ENCODE measurements at places on chromosomes 6 and 20. TPM values are rescaled to one million over a fixed set of nuclear protein-coding genes. Genes with fewer than 3 reads are reported as not detected.

DUSP15 gene
- total RNA-seq, result 3.2 TPM

DNA sequence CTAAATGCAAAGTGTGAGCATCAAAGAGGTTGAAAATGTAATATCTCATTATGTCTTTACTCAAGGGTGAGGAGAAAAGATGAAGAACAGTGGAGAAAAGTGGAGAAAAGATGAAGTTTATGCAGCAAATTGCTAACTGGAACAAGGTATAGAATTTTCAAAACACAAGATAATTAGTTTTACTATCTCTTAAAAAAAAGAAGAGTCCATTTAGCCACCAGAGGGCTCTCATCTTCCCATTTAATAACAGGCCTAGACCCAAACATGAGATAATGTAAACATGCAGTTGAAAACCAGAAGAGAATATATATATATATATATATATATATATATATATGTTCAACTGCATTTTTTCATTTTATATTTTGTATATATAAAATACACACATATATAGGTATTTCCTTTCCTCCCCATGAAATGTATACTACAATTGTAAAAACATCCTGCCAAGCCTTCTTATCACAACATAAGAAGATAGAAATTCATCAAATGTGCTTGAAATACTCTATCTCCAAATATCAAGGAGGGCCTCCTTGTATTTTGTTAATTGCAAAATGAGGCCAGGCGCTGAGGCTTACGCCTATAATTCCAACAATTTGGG, 78.4 kb downstream of the ADTRP start:
- peak; percentile 70 for DNase-seq

DNA sequence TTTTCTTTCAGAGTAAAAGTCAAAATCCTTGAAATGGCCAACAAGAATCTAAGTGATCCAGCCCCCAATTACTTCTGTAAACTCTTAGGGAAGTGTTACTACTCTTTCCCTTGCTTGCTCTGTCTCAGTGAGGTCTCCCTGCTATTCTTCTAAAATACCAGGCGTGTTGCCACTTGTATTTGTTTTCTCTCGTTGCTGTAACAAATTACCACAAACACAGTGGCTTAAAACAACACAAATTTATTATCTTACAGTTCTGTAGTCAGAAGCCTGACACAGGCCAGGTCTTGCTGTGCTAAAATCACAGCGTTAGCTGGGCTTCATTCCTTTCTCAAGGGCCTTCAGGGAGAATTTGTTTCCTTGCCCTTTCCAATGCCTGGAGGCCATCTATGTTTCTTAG, 59.9 kb downstream of the HECA start:
- DNase-seq, result no peak

- no peak for DNase-seq
These were observed 152.7 kb downstream of the VEGFA start for GRCh38 chr6:43922426-43923375.

NKX2-2 gene
- total RNA-seq, result 2.6 TPM

BCAS4 gene
- 16.2 TPM for total RNA-seq

TFAP2C gene
- 7.5 TPM for total RNA-seq

PACSIN1 gene
- 0.20 TPM for total RNA-seq

PNLDC1 gene
- total RNA-seq, result not detected

GRCh38 chr20:51494241-51495110, 48.0 kb downstream of the NFATC2 start:
- DNase-seq, result no peak

- peak; percentile 77 for DNase-seq
These were observed 94.0 kb downstream of the RNGTT start for GRCh38 chr6:88869263-88870020.

CALHM6 gene
- 6.9 TPM for total RNA-seq

DNA sequence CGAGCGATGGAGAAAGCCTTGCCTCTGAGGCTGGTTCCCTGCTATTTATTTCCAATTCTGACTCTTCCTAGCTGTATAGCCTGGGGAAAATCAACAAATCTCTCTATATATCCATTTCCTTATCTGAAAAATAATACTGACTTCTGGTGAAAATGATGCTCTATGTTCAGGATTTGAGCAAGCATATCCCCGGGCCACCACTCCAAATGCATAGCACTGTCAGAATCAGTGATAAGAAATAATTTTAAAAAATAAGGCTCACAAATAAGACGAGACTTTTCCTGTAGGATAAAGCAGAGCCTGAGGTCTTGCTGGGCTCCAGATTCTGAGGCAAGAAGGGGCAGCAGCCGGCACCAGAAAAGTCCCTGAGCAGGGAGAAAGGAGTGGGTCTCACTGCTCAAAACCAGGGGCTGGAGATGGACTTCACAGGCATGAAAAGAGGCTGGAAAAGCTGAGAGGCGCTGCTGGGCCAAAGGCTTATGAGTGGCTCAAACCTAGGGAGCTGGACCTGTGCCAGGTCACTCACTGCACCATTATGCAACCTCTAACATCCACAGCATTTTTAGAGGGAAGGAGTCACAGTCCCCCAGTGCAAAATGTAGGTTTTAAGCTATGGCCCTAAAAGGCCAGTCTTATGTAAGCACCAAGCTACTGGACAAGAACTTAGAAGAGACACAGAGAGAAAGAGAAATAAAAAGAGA, 48.1 kb upstream of the SLC17A4 start:
- peak; percentile 18 for DNase-seq

DNA sequence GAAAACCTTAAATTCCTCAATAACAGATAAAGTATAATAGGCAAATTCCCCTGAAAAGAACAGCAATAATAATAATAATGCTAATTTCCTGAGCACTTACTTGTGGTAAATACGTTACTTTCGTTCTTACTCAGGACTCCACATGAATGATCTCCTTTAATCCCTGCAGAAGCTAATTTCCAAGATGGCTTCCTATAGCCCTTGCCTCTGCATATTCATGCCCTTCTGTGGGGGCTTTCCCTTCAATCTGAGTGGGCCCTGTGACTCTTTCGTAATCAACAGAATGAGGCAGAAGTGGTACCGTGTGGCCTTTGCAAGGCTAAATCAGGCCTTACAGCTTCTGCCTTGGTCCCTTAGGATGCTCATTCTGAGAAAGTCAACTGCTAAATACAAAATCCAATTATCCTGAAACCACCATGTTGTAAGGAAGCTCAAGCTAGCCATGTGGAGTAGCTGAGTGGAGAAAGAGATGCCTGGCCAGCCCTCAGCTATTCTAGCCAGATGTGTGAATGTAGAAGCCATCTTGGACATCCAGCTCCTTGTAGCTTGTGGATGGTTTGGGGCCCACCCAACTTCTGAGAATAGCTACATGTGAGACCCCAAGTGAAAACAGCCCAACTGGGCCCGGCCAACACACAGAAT, 50.5 kb downstream of the MCUR1 start:
- no peak for DNase-seq

GRCh38 chr6:71888756-71889340, 2.5 kb downstream of the RIMS1 start:
- no peak for DNase-seq

ZKSCAN3 gene
- 8.1 TPM for total RNA-seq

SMOC2 gene
- total RNA-seq, result 0.47 TPM

VGLL2 gene
- not detected for total RNA-seq

GRCh38 chr6:111952821-111953540, 79.7 kb upstream of the FYN start:
- peak; percentile 14 for DNase-seq

VSX1 gene
- 0.32 TPM for total RNA-seq

DNA sequence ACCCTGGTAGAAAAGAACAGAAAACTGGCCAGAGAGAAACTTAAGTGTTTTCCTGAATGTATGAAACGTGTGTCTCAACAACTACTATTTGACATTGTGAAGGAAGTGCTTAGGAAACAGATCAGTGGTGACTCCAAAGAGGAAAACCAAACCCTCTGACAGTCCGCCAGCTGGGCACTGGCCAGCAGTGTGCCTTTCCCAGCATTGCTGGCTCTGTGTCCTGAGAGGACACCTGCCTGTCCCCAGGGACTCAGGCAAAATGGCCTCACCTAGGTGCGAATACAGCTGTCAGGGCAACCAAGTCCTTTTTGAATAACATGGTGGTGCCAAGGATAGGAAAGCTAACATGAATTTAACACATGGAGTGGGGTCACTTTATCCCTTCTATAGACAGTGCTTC, 72.5 kb downstream of the NDUFAF5 start:
- DNase-seq, result no peak

SLC22A1 gene
- not detected for total RNA-seq

- DNase-seq, result no peak
These were observed 3.5 kb upstream of the TFAP2A start for GRCh38 chr6:10418361-10418861.

DNA sequence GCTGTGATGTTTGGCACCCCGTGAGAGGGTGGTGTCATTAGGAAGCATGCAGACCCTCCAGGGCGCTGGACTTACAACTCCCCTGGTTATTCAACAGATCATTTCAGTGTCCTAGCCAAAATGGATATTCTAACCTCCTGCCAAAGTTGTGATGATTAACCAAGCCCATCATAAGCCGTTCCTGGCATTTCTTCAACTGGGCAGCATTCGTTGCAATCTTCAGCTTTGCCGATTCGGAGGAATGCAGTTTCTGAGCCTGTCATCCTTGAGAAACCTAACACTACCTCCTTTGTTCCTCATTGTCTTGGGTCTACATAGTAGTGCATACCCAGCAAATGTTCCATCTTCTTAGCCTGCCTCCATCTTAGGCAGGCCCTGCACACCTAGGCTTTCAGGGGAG, 79.2 kb upstream of the MAP3K4 start:
- DNase-seq, result no peak

- no peak for DNase-seq
These were observed 49.1 kb downstream of the MAP7 start for GRCh38 chr6:136501096-136501495.

FITM2 gene
- 7.4 TPM for total RNA-seq

DNA sequence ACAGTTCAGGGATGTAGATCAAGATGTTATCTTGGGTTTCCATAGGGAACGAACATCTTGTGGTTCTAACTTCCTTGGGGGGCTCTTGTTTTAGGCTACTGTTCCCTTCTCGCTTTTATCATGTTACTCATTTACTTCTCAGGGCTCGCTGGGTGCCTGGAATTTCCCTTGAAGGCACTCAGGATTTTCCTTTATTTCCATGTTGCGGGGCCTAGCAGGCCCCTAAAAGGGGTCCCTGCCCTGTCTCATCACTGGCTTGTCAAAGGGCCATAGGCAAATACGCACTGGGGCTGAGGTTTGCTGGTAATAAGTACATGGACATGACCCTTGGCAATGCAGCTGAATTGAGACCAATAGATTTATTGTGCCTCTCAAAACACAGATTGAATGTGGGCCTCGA, 262.3 kb downstream of the CDH4 start:
- DNase-seq, result no peak

GRCh38 chr6:37630281-37630799, 67.3 kb downstream of the MDGA1 start:
- peak; percentile 100 for DNase-seq

- DNase-seq, result peak; percentile 86
These were observed 218.6 kb upstream of the PMEPA1 start for GRCh38 chr20:57928181-57928967.

DNA sequence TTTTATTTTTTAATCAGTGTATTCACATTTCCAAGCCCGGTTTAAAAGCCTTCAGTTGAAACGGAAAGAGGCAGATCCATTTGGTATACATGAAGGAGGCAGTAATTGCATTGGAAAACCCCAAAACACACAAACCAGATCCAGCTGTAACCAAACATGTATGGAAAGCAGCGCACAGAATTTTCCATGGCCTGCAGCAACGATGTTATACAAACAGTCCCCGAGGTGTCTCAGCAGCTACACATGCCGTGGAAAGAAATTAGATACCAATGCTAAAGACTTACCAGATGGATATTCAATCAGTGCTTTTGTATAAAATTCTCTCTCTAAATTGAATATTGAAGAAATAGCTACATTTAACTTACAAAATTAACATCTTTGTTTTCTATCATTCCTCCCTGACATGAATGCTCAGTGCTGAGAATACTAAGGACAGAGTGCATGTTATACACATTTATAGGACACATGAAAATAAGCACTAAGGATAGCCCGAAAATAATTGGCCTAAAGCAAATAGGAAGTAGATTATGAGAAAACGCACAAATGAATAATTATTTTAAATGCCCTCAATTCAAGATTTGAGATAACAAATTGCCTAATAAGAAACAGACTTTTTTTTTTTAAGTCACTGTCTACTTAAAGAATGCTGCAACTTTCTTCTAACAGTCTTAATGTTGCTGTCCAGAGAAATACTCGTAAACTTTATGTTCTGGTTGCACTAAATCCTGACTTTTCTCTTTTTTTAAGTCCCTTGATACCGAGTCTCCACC, 713.1 kb downstream of the HDGFL1 start:
- no peak for DNase-seq

DNA sequence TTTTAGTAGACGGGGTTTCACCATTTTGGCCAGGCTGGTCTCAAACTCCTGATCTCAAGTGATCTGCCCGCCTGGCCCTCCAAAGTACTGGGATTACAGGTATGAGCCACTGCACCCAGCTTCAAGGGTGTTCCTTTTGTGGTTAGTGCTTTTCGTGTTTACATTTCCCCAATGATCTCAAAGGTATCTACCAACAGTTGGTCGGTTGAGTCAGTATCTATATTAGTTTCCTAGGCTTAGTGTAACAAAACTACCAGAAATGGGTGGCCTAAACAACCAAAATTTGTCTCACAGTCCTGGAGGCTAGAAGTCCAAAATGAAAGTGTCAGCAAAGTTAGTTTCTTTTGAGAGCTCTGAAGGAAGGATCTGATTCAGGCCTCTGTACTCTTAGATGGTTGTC, 30.1 kb downstream of the CASP8AP2 start:
- DNase-seq, result no peak

- no peak for DNase-seq
These were observed 2.7 kb downstream of the TOX2 start for GRCh38 chr20:43917380-43917779.

DNA sequence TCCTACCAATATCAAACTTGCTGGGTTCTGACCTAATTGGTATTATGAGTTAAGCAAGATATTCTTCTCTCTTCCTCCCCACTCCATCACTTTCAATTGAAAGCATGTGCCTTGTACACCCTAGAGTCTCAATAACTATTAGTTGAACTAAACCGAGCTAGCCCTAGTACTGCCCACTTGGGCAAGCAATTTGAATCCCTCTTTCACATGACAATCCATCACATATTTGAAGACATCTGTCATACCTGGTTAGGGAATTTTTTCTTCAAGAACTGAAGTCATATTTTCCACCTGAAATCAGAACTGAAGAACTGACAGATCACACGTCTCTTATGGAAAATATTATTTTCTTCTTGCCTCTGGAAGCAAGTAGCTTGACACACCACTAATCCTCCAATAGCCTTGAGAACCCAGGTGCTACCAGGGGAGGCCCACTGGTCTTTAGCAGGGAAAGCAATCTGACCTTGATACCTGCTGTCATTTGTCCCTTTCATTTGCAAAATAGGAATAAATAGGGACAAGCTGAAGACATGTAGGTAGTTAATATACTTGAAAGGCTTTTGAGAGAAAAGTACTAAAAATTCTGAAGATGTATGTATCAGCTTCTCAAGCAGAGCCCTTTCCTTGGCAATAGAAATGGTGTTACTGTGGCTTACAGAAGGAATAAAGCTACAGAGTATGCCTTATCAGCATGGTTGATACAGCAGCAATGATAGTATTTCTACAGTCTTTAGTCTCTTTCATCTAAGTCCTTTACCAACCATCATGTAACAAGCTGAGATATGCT, 71.4 kb downstream of the GJA10 start:
- no peak for DNase-seq

All from M059J (cell line).